Eye (tissue), 1 donor: ENCODE measurements at places on chromosomes 11 and 22.

GRCh38 chr11:111310723-111311122, 12.4 kb downstream of the POU2AF3 start:
- DNase-seq, result no peak

- DNase-seq, result no peak
Observed at GRCh38 chr11:10476342-10476741, 21.3 kb downstream of the AMPD3 start.

DNA sequence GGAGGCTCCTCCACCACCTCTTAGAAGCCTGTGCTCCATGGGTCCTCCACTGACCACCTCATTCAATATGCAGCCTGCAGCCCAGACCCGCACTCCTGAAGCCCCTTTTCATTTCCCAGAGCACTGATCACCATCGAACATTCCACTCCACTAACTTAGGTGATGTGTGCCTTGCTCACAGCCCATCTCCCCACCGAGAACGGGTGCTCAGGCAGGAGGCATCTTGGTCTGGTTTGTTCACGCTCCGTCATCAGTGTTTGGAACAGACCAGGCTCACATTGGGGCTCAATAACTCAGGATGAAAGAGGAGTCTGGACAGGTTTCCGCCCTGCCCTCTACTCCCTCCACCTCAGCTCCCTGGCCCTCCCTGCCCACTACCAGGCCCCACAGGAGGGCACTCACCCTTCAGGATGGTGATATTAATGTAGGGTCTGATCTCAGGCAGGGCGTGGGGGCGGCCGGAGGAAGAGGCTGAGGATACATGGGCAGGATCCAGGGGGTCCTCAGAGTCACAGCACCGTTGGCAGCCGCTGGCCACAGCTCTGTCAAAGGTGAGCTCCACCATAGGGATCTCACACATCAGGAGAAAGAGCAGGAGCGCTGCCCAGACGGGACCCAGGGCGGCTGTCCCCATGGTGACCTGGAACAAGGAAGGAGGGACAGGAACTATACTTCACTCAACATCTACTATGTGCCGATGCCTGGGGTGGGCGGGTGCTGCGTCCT, 3.1 kb downstream of the C1QTNF6 start:
- DNase-seq, result no peak

DNA sequence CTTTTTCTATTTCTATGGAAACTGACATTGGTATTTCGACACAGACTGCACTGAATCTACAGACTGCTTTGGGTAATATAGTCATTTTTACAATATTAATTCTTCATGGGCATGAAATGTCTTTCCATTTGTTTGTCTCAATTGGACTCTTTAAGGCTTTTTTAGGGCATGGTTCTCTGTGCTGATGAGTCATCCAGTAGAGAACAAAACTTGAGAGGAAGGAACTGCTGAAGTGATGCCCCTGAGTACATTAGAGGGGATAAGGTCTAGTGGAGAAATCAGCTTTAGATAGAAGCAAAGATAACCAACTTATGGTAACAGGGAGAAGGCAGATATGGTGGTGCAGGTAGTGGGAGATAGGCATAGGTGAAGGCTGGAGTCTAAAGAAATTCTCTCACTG, 25.1 kb downstream of the TSG101 start:
- no peak for DNase-seq

GRCh38 chr11:70732881-70733196, 334.5 kb downstream of the CTTN start:
- no peak for DNase-seq

DNA sequence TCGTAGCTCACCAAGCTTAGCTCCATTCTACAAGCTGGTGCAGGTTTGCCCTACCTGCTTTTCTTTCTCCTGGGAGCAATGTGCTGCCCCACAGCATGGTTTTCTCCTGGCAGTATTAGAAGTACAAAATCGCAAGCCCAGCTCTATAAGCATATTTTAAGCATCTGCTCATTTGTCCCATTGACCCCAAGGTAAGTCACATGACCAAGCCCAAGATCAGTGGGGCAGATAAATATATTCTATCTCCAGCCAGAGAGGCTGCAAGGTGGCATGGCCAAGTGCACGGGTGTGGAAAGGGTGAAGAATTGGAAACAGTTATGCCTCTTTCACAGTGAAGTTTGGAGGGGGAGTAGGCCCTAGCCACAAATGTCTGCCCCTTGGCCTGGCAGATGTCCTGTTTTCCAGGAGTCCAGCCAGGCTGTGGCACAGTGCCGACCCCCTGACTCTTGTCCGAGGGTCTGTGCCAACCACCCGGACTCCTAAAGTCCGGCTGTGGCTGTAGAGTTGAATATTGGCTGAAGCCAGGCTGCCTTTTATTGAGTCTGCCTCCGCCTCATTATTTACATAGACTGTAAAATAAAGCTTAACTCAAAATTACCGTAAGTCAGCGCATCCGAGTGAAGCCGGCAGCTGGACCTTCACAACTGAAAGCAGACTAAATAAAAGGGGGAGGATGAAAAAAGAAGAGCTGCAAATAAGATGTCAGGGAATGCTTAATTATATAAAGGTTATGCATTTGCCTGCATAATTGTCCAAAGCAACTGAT, 165.7 kb downstream of the COMMD9 start:
- DNase-seq, result no peak

- DNase-seq, result no peak
Observed at GRCh38 chr22:37121887-37122591, 12.5 kb upstream of the TMPRSS6 start.

- DNase-seq, result no peak
Observed at GRCh38 chr22:38262051-38262795, 10.6 kb downstream of the TMEM184B start.

- no peak for DNase-seq
Observed at GRCh38 chr22:39227542-39228272, 17.1 kb downstream of the PDGFB start.

DNA sequence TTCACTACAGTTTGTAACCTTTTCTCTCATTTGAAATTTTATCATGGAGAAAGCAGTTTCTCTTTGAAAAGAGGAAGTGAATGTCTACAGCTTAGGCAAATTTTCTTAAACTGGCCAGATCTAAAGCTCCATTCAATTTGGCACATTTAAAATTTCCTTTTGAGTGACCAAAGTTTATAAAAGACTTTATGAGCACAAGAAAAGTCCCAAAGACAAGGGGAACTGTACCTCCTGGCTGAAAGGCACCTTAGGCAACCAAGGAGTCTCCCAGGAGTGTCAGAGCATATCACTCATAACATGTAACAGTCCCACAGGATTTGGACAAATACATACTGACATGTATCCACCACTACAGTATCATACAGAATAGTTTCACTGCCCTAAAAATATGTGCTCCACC, 41.3 kb downstream of the NARS2 start:
- no peak for DNase-seq

GRCh38 chr11:46534711-46535110, 59.1 kb downstream of the AMBRA1 start:
- no peak for DNase-seq

GRCh38 chr11:18536209-18536608, 9.5 kb upstream of the TSG101 start:
- DNase-seq, result no peak

DNA sequence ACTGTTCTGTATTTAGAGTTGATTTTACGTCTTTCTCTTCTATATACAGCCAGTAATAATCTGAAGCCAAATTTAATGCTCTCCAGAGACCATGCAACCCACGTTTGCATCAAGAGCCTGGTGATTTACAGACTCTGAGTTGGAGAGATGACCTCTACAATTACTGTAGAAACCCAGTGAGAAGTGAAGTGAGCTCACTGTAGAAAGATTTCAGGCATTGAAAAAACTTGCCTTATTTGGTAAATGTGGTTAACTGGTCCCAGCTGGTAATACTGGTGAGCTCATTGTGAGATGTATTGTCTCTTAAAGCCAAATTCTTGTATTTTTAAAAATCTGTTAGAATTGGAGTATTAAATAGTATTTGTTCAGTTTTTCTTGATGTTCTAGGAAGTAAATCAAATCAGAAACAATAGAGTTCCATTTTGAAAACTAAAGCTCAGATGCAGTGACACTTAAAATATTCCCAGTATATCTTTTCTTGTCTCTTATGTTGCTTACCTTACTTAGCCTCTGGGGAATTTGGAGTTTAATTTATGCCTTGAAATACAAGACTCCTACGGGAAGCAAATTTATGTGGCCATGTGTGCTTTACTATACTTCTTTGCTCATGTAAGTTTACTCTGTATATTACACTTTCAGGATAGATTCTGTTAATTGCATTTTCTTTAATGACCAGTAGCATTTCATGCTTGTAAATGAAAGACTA, 189.9 kb downstream of the ARHGAP42 start:
- peak; percentile 39 for DNase-seq

DNA sequence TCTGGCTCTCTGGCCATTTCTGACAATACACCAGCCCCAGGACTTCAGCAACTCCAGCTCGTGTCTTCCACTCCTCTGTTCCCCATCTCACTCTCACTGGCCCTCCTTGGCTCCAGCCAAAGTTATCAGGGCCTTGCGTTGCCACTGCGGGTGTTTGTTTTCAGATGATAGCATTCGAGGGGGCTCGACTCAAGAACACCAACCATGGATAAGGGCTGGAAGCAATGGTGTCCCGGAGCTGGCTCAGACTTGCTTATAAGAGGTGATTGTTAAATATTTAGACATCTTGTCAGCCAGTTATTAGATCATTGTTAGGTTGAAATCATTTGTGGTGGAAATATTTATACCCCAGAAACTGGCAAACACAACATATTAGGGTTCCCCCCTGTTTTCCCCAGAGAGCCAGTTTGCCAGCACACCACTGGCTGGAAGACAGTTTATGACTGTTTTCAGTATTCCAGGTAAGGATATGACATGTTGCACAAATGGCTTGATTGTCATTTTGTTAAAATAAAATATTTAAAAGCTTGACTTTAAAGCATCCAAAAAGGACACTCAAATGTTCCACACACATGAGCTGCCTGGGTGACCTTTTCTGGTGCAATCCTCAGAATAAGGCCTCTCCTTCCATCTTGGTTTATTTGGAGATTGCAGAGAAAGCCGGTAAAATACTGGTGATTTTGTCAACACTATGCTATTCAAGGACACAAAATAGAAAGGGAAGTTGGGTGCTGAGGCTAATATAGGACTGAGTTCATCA, 98.3 kb downstream of the FBXO7 start:
- no peak for DNase-seq

- DNase-seq, result no peak
Observed at GRCh38 chr11:102771351-102771750, 9.1 kb downstream of the MMP10 start.

GRCh38 chr11:64265176-64266160, 14.1 kb downstream of the PLCB3 start:
- no peak for DNase-seq

- no peak for DNase-seq
Observed at GRCh38 chr11:50214376-50214775, 181.7 kb downstream of the OR4C45 start.

DNA sequence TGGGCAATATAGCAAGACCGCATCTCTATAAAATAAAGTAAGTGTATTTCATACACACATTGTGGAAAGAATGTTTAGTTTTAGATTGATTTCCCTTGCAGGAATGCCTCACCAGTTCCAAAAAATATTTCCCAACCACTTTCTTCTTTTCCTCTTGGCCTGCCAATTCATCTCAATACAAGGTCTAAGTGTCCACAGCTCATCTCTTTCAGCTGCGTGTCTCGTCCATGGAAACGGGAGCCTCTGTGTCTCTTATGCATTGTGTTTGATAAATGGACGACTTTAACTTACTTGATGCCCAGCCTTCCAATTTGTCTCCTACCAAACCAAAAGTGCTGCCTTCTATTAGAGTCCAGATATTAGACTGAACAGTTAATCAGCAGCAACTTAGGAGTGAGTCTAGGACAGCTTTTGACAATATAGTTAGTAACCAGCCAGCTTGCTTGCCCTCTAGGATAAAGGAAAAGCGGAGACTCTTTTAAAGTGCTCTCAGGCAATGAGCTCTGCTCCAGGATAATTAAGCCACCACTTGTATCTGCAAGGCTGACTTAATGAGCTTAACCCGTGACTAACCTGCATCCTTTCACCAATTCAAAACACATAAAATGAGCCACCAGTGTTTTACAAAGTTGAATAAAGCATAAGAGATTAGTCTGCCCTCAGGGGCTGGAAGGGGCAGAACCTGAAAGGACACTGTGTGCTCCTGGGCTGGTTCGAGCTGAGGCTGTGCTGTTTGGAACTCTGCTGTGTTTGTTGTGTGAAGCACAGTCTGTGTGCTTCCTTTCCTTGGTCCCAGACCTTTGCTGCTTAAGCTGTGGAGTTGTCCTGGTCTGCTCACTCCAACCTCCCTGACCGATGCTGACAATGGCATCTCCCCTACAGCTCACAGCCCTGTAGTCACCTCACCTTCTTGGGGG, 27.5 kb downstream of the FBXO7 start:
- DNase-seq, result no peak

GRCh38 chr11:2805388-2806056, 80.1 kb downstream of the CDKN1C start:
- peak; percentile 61 for DNase-seq

DNA sequence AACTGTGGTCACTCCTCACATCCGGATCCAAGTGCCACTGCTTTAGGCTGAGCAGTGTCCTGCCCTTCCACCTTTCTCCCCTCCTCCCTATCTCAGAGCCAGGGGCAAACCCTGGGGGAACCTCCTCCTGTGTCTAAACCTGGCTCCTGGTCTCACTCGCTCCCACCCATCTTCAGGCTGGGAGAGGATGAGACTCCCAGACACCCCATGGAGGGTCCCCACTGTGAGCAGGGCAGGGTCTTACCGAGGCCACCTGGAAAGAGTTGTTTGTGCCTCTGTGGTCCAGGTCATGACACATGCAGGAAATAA, 93.6 kb downstream of the PDE2A start:
- no peak for DNase-seq

DNA sequence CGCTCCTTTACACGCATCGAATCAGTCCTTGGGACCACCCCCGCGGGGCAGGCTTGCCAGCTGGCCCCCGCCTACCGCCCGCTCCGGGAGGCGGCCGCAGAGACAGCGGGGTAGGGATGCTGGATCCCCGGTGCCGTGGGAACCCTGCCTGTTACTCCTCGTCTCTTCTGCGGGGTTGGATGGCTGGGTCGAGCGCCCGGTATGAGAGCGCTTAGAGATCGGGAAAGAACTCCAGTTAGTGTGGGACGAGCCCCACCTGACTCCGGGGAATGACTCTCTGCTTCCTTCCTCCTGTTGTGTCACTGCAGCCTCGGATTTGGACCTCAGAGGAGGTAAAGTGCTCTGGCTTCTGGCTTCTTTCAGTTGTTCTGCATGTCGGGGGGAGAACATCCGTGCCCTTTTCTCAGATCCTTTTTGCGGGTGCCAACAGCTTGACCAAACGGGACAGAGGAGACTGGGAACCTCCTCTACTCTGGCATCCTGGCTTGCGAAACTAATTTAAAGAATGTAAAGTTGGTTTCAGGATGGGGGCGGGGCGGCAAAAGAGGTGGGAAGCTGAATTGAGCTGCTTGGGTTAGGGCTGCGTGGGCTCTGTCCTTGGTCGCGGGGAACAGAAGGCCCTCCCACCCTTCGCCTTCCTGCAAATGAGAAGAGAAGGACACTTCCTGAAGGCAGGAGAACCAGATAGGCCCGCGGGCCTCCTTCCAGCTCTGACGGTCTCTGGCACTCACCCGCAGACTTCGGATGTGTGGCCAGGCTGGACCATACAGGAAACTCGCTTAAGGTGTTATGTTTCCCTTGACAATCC, 938 bp downstream of the LAYN start:
- peak; percentile 71 for DNase-seq
